Caco-2 (cell line): ENCODE measurements at places on chromosomes 1 and 21.

GRCh38 chr1:39145331-39145965, 59.0 kb upstream of the MACF1 start:
- DNase-seq, result no peak
- no peak overlapping the region for H3K4me3 ChIP-seq
- H3K4me1 ChIP-seq, result peaks cover 28% of the 10 kb centered on the region
- no peaks in the 10 kb centered on the region for H3K36me3 ChIP-seq
- no peaks in the 10 kb centered on the region for H3K27me3 ChIP-seq

DNA sequence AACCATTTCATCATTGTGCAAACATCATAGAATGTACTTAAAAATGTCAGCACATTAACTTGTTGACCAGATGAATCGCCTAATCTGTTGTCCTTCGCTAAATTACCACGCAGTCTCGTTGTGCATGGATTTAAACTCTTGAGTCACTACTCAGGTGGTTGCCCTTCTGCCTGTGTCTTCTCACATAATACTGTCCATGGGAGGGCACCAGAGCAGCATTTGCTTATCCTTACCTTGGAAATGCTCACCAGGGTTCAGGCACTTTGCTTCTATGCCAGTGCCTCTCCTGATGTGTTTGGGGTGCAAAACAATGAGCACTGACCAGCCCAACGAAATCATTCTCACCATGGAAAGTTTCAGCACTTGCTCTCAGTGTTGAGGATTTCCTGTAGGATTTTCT, 559.9 kb downstream of the RWDD3 start:
- no peaks in the 10 kb centered on the region for H3K36me3 ChIP-seq
- no peaks in the 10 kb centered on the region for H3K4me1 ChIP-seq
- H3K27me3 ChIP-seq, result no peaks in the 10 kb centered on the region
- H3K27ac ChIP-seq, result no peak overlapping the region

GRCh38 chr1:61450872-61451571, 273.9 kb downstream of the TM2D1 start:
- no peak overlapping the region for H3K4me3 ChIP-seq
- peak overlapping the region; percentile 85 for H3K27ac ChIP-seq
- DNase-seq, result no peak
- no peaks in the 10 kb centered on the region for H3K36me3 ChIP-seq
- no peaks in the 10 kb centered on the region for H3K27me3 ChIP-seq

- H3K4me1 ChIP-seq, result peaks cover 11% of the 10 kb centered on the region; the same call in 1 of the 2 replicates
- H3K27me3 ChIP-seq, result no peaks in the 10 kb centered on the region
Measured at GRCh38 chr1:222589462-222590302, at the start of gene TAF1A. TSS of gene TAF1A (minus strand) at chr1:222589933.

DNA sequence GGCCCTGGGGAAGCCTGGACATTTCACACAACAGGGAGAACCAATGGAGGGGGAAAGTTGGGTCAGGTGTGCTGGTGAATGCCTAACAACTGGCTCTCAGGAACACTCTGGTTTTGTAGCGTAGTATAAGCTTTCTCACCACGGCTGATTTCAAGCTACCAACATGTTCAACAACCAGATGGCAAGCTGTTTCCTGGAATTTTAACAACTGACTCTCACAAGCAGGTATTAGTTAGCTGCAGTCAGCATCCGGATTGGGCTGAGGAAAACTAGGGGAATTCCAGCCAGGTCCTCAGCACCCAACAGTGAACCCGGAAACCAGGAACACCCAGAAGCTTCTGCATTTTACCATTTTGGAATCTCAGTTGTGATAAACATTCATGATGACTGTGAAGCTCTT, 162.3 kb upstream of the CAMK1G start:
- no peak for DNase-seq
- H3K27ac ChIP-seq, result no peak overlapping the region
- H3K4me3 ChIP-seq, result no peak overlapping the region
- no peaks in the 10 kb centered on the region for H3K36me3 ChIP-seq
- peaks cover 34% of the 10 kb centered on the region for H3K4me1 ChIP-seq
- H3K27me3 ChIP-seq, result no peaks in the 10 kb centered on the region

DNA sequence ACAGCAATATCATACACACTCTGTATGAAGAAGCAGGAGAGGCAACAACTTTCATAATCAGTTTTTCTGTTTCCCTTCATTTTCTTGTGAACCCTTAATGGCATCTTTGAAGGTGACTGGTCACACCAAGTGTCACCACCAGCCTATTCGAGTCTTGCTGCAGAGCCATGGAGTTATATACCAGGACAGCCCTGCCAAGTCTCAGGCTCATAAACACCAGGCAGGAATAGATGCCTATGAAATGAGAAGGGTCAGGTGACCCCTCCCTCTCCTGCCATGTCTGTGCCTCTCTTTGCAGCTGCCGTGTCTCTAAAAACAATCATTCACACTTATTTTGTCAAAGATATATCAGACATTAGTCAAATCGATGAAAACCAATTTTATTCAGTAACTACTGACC, 28.0 kb downstream of the NECAP2 start:
- H3K4me1 ChIP-seq, result no peaks in the 10 kb centered on the region
- H3K36me3 ChIP-seq, result no peaks in the 10 kb centered on the region

DNA sequence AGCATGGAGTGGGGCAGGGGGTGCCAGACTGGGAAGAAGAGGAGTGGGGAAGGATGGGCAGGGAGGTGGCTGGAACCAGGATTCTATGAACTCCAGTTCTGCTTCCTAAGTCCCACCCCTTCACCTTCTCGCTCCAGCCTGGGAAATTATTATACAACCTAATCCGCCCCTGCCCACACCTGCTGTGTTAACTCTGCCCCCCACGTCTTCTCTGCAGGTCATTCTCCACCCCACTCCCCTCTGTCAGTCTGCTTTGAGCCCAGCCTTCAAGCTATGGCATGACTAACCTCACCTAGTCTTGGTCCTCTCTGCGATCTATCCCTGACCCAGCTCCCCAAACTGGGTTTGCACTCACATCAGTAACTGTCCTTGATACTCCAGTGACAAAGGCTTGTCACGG, 46.0 kb upstream of the GOLT1A start:
- no peak overlapping the region for H3K4me3 ChIP-seq
- DNase-seq, result no peak
- H3K36me3 ChIP-seq, result peaks cover 3% of the 10 kb centered on the region
- H3K27ac ChIP-seq, result no peak overlapping the region

- no peaks in the 10 kb centered on the region for H3K36me3 ChIP-seq
- DNase-seq, result no peak
- H3K27me3 ChIP-seq, result no peaks in the 10 kb centered on the region
- H3K27ac ChIP-seq, result no peak overlapping the region
- H3K4me3 ChIP-seq, result no peak overlapping the region; the same call in 1 of the 2 replicates
Measured at GRCh38 chr1:166490437-166490991, 323.7 kb upstream of the FAM78B start.

DNA sequence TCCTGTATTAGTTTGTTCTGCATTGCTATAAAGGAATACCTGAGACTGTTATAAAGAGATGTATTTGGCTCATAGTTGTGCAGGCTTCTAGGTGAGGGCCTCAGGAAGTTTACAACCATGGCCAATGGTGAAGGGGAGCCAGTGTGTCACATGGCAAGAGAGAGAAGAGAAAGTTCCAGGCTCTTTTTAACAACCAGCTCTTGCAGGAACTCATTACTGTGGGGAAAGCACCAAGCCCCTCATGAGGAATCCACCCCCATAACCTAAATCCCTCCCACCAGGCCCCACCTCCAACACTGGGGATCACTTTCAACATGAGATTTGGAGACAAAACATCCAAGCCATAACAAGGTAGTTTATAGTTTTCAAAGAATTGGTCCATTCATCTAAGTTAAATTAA, 5.0 kb upstream of the MEAF6 start:
- no peaks in the 10 kb centered on the region for H3K27me3 ChIP-seq
- DNase-seq, result no peak
- no peaks in the 10 kb centered on the region for H3K36me3 ChIP-seq
- no peak overlapping the region for H3K27ac ChIP-seq

GRCh38 chr1:64834734-64835133, 89.9 kb downstream of the RAVER2 start:
- H3K4me1 ChIP-seq, result no peaks in the 10 kb centered on the region
- H3K27me3 ChIP-seq, result no peaks in the 10 kb centered on the region
- no peak overlapping the region for H3K27ac ChIP-seq
- no peaks in the 10 kb centered on the region for H3K36me3 ChIP-seq
- no peak for DNase-seq
- no peak overlapping the region for H3K4me3 ChIP-seq

DNA sequence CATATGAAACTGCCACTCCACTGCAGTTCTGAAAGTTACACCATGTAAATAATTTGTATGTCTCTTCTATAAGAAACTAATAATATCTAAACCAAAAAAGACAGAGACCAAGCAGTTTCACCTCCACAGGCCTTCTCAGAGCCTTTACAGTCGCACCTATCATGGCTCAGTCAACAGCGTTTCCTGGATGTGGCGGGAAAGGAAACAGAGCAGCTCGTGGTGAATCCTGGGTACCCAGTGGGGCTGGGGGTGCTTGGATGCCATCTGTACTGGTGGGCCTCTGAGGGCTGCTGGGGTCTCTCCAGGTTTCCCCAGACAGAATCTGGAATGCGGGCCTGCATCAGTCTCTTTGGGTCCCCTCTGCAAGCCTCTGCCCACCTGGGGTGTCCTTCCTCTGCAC, 100.2 kb upstream of the CASZ1 start:
- no peaks in the 10 kb centered on the region for H3K27me3 ChIP-seq
- no peak overlapping the region for H3K27ac ChIP-seq
- H3K36me3 ChIP-seq, result no peaks in the 10 kb centered on the region

GRCh38 chr1:200176181-200176580, 148.7 kb downstream of the NR5A2 start:
- no peaks in the 10 kb centered on the region for H3K4me1 ChIP-seq
- DNase-seq, result no peak
- H3K27ac ChIP-seq, result no peak overlapping the region

DNA sequence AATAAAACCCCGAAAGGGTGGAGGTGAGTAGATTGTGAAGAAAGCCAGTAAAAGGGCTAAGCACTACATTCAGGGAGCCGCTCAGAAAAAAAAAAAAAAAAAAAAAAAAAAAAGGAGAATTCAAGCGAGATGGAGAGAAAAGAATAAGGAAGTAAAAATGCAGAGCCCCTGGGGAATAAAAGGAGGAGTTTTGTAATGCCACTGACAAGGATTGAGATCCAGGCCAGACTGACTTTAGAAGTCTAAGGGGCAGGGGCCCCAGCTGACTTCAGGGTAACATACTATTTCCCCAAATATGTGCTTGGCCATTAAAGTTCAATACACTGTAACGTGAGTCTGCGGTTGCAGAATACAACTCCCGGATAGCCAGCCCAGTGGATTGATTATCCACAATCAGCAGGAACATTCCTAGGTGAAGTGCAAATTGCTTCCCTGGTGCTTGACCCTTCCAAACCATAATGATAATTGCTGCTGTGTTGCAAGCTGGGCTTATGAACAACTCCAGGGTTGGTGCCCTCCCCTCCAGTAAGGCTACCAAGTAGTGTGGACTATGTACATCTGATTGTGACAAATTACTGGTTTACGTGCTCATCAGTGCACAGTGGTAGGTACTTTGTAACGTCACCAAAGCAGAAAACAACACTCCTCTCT, 30.7 kb upstream of the RRP15 start:
- no peaks in the 10 kb centered on the region for H3K4me1 ChIP-seq
- no peak for DNase-seq
- no peaks in the 10 kb centered on the region for H3K27me3 ChIP-seq
- H3K36me3 ChIP-seq, result no peaks in the 10 kb centered on the region

DNA sequence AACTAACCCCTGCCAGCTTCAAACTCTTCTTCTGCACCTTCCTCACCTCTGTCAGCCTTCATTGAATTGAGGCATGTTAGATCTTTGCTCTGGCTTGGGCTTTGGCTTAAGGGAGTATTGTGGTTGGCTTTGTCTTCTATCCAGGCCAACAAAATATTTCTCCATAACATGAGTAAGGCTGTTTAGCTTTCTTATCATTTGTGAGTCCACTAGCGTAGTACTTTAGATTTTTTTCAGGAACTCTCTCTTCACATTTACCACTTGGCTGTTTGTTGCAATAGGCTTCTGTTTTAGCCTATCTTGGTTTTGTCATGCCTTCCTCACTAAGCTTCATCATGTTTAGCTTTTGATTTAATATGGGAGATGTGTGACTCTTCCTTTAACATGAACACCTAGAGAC, 417.5 kb downstream of the NCAM2 start:
- H3K4me1 ChIP-seq, result no peaks in the 10 kb centered on the region
- no peaks in the 10 kb centered on the region for H3K27me3 ChIP-seq
- DNase-seq, result no peak
- no peak overlapping the region for H3K27ac ChIP-seq
- H3K36me3 ChIP-seq, result no peaks in the 10 kb centered on the region
- H3K4me3 ChIP-seq, result no peak overlapping the region

- H3K4me1 ChIP-seq, result peaks cover 17% of the 10 kb centered on the region
- H3K4me3 ChIP-seq, result no peak overlapping the region
- H3K27ac ChIP-seq, result no peak overlapping the region
- no peaks in the 10 kb centered on the region for H3K36me3 ChIP-seq
- no peaks in the 10 kb centered on the region for H3K27me3 ChIP-seq
Measured at GRCh38 chr1:94922761-94923331, 4.1 kb downstream of the CNN3 start.

- no peaks in the 10 kb centered on the region for H3K4me1 ChIP-seq
- H3K36me3 ChIP-seq, result no peaks in the 10 kb centered on the region
- no peaks in the 10 kb centered on the region for H3K27me3 ChIP-seq
- H3K27ac ChIP-seq, result no peak overlapping the region
Measured at GRCh38 chr1:111831153-111831552, 75.5 kb downstream of the DDX20 start.

DNA sequence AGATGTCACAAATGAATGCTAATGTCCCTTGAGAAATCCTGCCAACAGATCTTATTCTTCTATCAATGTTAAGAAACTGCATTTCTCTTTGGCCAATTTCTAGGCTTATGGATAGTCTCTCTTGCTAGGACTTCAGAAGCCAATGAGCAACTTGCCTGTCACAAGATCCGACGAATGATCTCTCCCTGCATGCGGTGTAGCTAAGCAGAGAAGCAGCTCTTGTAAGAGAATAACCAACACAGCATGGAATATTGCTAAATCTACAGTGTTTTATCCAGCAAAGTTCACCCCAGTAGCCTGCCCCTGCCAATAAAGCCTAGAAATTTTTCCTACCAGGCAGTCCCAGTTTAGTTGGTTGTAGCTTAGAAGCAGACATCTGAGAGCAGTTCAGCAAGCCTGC, 2.1 kb upstream of the SLC44A5 start:
- no peaks in the 10 kb centered on the region for H3K36me3 ChIP-seq
- H3K4me1 ChIP-seq, result no peaks in the 10 kb centered on the region
- H3K27ac ChIP-seq, result no peak overlapping the region
- no peak overlapping the region for H3K4me3 ChIP-seq

GRCh38 chr1:34762474-34763141, 3.1 kb downstream of the GJB4 start:
- H3K27ac ChIP-seq, result peak overlapping the region; percentile 59
- no peak for DNase-seq
- peaks cover 3% of the 10 kb centered on the region; the same call in 1 of the 2 replicates for H3K4me1 ChIP-seq
- no peak overlapping the region for H3K4me3 ChIP-seq
- no peaks in the 10 kb centered on the region for H3K27me3 ChIP-seq

- no peaks in the 10 kb centered on the region for H3K4me1 ChIP-seq
- no peak for DNase-seq
- H3K4me3 ChIP-seq, result no peak overlapping the region
- H3K27ac ChIP-seq, result no peak overlapping the region
- no peaks in the 10 kb centered on the region for H3K27me3 ChIP-seq
Measured at GRCh38 chr1:85839459-85839858, 131.2 kb upstream of the ZNHIT6 start.

GRCh38 chr1:176448340-176448739, 14.6 kb upstream of the PAPPA2 start:
- H3K27ac ChIP-seq, result no peak overlapping the region
- no peaks in the 10 kb centered on the region for H3K4me1 ChIP-seq
- H3K27me3 ChIP-seq, result no peaks in the 10 kb centered on the region
- H3K4me3 ChIP-seq, result no peak overlapping the region

- H3K27me3 ChIP-seq, result no peaks in the 10 kb centered on the region; the same call in none of the 2 replicates
- no peak overlapping the region for H3K27ac ChIP-seq
- DNase-seq, result no peak
- no peaks in the 10 kb centered on the region for H3K36me3 ChIP-seq
- no peaks in the 10 kb centered on the region for H3K4me1 ChIP-seq
Measured at GRCh38 chr1:175537571-175537970, 205.8 kb downstream of the TNR start.
